ENCODE measurements at places on chromosomes 1 and 21.

- DNase-seq = no peak
Measured at GRCh38 chr1:54986533-54986932, 6.1 kb downstream of the TMEM61 start.

GRCh38 chr1:27522432-27523336 is 32.7 kb upstream of the WASF2 start:
- no peak for DNase-seq

- no peak for DNase-seq
Measured at GRCh38 chr1:213598263-213598662, 389.5 kb upstream of the PROX1 start.

DNA sequence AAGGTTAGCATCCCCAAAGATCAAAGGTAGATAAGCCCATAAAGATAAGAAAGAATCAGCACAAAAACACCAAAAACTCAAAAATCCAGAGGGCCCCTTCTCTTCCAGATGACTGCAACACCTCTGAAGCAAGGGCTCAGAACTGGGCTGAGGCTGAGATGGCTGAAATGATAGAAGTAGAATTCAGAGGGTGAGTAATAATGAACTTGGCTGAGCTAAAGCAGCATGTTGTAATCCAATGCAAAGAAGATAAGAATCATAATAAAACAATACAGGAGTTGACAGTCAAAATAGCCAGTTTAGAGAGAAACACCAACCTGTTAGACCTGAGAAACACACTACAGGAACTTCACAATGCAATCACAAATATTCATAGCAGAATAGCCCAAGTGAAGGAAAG is 406.9 kb upstream of the CXADR start:
- no peak for DNase-seq

- peak; percentile 58 for DNase-seq
Measured at GRCh38 chr21:28256420-28256831, 736.3 kb downstream of the LTN1 start.

DNA sequence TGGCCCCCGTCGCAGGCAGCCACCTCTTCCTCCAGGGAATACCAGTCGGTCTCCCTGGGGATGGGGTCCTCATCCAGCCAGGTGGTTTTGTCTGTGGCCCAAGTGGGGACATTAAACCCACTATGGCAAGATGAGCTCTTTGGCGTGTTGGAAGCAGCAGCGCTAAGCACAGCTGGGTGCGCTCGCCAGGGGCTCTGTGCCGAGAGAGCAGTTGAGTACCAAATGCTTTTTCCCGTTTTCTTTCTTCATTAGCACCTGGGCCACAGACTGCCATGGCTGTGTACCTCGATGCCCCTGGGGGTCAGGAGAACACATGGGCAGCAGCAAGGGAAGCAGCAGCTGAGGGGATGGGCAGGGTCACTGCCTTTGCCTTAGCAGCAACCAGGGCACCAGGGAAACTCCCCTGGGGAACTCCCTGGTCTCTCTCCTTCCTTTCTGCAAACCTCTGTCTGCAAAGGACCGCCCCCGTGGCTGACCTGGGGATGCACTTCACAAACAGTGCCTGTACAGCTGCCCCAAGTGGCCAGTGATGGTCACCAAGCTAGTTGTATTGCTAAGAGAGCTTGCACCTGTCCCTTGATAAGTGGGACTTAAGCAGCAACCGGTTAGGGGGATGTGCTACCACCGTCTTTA is 31.1 kb downstream of the EDARADD start:
- no peak for DNase-seq

DNA sequence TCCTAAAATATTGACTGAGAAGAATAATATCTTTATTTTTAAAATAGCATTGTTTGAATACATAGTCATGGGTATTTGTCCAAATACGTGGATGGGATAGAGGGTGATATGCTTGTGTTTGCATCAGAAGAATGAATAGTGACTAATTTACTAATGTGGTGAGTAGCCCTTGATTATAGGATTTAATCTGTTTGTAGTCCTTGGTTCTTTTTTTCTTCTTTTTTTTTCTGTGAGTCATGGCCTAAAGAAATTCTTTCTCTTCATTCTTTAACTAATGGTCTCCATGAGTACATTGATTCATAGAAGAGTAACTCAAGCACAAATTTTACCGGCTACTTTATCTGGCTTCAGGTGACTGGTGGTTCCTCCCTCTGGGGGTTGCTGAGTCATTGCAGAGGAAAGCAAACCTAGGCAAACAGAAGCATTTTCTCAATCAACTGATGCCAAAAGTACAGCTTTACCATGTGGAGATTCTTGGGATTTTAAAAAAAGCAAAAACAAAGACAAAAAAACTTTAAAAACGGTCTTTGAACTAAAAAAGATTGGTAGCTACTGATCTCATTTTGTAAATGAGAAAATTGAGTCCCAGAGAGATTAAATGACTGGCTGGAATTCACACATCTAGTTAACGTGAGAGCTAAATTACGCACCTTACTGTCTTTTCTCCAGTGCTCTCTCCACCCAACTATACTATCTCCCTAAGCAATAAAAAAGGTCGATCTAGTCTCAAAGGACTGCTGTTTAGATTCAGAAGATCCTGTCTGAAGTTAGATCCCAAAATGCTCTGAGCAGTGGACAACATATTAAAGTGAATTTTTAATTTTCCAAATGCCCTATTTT is 40.5 kb downstream of the AK5 start:
- DNase-seq = peak; percentile 77

DNA sequence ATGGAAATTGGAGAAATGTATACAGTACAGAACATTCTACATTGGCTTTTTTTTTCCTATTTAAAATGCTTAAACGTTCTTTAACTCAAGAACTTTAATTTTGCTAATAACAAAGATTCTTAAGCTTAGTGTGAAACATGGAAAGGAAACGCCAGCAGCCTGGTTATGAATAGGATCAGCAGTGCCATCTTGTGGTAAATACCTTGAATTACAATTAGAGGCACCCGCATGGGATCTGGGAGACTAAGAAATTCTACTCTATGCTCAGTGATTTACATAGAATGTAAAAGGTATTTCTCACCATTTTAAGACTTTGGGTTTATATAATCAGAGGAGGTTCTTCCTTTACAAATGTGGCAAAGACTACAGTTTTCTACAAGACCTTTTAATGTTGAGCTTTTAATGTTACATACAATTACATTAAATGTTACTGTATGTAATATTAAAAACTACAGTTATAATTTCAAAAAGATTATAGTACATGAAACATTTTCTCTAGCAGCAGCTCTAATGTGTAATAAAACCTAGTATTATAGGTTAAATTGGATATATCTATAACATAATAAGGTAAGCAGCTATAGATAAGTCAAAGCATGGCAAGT is 32.1 kb upstream of the APOBEC4 start:
- DNase-seq = peak; percentile 56

DNA sequence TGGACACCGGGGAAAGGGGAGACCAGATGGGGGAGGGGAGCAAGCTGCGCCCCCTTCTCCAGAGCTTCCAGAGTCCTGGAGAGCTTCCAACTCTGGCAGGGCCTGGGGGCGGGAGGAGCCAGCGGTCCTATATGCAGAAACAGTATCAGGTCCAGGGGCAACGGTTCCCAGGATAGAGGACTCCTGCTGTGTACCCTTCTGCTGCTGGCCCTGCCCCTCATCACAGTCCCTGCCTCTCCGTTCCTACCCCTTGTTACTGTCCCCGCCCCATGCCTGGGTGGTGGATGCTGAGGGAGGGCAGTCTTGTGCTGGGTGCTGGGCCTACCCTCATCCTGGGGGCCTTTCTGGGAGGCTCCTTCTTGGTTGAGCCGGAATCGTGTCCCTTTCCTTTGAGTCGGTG is 19.2 kb upstream of the PEX10 start:
- no peak for DNase-seq

GRCh38 chr1:243572940-243573339 is 277.1 kb downstream of the AKT3 start:
- DNase-seq = no peak

- no peak for DNase-seq
Measured at GRCh38 chr1:1352786-1353388, 3.7 kb upstream of the DVL1 start.

GRCh38 chr1:61140778-61141177 is 58.4 kb downstream of the NFIA start:
- DNase-seq = no peak

- DNase-seq = no peak
Measured at GRCh38 chr1:156489166-156489934, 11.2 kb downstream of the MEF2D start.

GRCh38 chr1:234881893-234882771 is 246.5 kb downstream of the TOMM20 start:
- no peak for DNase-seq

GRCh38 chr1:26166719-26167281 is 2.0 kb downstream of the C1orf232 start:
- no peak for DNase-seq

DNA sequence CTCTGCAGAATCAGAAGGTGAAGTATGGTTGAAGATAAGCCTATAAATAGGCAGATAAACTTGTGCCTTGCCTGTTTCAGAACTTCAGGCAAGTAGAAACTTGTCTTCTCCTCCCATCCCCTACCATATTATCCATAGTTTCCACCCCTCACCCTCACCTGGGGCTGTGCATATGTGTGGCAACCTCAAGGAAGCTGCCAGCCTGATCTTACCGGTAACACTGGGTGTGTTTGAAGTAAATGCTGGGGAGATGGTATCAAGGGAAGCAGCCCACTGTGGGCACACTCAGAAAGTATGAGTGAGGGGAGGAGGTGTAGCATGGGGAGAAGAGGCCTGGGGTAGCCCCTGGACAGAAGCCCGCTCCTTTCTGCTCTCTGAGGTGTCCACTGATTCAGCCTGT is 14.5 kb downstream of the VANGL2 start:
- DNase-seq = no peak

- no peak for DNase-seq
Measured at GRCh38 chr1:37042506-37042905, 8.2 kb upstream of the GRIK3 start.

GRCh38 chr1:90850181-90850897 is 133.2 kb upstream of the BARHL2 start:
- peak; percentile 14 for DNase-seq

DNA sequence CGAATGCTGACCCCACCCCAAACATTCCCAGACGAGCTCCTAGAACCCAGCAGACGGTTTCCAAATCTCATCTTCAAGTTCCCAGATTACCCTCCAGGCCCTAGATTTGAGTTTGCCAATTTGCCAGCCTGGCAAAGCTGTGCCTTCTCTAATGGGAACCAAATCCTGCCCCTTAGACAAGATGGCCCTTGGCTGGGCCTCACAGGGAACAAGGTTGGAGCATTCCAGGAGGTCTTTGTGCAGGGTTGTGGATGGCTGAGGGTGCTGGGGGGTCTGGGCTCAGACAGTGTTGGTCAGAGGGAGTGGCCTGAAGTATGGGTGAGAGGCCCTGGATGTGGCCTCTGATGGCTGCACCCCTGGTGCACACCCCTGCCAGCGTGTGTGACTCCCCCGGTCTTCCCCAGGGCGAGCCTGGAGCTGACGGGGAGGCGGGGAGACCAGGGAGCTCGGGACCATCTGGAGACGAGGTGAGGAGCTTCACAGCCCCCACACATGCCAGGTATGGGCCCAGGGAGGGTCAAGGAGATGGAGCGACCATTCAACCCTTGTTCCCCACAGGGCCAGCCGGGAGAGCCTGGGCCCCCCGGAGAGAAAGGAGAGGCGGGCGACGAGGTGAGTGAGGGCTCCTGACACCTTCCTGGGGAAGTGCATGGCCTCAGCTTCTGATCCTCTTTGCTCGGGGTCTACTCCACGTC is 10.2 kb downstream of the COL6A1 start:
- no peak for DNase-seq

- no peak for DNase-seq
Measured at GRCh38 chr1:2466958-2467554, 9.0 kb upstream of the PLCH2 start.

GRCh38 chr1:101587741-101588140 is 350.9 kb downstream of the S1PR1 start:
- peak; percentile 11 for DNase-seq

- no peak for DNase-seq
Measured at GRCh38 chr1:64755361-64755760, 10.5 kb downstream of the RAVER2 start.

GRCh38 chr1:229562686-229563085 is 4.2 kb upstream of the ABCB10 start:
- DNase-seq = no peak

- DNase-seq = no peak
Measured at GRCh38 chr1:225435487-225435886, 7.6 kb upstream of the LBR start.

- DNase-seq = no peak
Measured at GRCh38 chr1:213938776-213939175, 49.0 kb upstream of the PROX1 start.

DNA sequence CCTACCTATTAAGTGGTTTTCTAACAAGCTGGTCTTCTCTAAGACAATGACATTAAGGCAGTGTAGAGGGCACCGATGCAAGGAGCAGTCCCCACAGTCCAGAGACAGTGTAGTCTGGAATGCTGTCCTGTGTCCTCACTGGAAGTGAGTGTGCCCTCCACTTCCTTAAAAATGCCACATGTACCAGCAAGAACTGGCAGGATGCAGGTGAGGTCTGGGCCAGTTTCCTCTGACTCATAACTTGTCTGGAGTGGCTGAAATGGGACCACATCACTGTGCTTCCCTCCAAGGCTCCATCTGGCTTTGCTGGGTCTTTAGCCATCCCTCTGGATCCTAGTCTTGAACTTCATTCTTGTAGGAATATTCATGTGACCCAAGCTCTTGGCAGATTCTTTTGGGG is 170.5 kb upstream of the KIAA0040 start:
- DNase-seq = no peak

GRCh38 chr1:217982331-217983050 is 302.6 kb upstream of the RRP15 start:
- DNase-seq = no peak

GRCh38 chr1:242554577-242554976 is 30.1 kb upstream of the PLD5 start:
- no peak for DNase-seq

DNA sequence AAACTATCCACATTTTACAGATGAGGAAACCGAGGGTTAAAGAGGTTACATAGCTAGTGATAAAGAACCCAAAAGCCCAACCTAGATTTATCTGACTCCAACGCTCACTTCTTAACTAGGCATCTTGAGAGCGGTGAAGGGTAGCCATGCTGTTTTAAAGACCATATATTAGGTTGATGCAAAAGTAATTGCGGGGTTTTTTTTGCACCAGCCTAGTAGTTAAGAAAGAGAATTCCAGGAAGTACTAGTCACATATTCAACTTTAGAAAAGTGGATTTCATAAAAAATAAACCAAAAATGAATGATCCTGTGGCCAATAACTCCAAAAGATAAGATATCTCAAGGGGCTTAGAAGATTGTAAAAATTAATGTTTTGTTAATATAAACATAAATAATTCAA is 162.1 kb downstream of the GLUL start:
- DNase-seq = no peak

GRCh38 chr21:32185726-32186125 is 93.1 kb downstream of the MIS18A start:
- DNase-seq = no peak

Measured in EL (cell line).